ENCODE measurements at places on chromosomes 11 and 22. TPM values are rescaled to one million over a fixed set of nuclear protein-coding genes. Genes with fewer than 3 reads are reported as not detected.

- peak; percentile 67 for DNase-seq
These were observed 27.1 kb upstream of the TOP3B start for GRCh38 chr22:22009661-22010060.

DNA sequence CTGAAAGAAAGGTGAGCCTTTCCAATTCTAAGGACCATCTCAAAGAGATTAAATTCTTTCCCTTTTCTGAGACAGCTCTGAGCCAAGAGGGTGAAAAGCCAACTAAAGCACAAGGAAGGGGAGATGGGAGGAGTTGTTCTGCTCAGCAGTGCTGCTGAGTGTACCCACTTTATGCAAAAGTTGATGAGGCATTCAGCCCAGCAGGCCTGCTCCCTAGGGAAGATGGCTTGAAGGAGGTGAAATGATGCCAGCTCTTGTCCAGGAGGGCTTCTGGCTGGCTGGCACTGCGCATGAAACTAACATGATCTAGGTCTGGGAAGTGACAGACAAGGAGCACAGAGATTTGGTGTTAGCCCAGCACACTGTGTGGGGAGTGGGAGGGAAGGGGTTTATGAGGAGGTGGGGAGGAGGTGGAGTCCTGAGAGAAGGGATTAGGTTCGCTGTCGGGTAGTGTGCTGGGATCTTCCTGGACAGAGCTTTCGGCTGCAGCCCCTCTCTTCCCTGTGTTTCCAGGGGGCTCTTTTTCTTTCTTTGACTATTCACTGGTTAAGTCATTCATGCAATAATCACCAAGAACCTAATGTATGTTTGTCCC, 225.5 kb upstream of the NARS2 start:
- DNase-seq = no peak

DNA sequence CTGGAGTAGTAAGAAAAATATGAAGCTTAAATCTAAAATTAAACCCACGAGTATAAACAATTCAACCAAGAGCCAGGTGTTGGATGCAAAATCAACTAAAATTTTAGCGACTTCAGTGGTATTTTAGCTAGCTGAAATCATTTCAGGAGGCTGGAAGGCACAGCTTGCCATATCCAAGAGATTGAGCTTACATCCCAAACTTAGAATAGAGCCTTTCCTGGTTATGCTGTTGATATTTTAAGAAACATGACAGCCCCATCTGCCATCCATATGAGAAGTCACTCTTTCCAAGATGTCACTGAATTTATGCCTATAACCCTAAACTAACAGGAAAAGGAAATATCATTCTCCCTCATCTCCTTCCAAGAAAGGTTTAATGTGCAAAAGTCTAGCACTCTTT, 334.0 kb downstream of the KCNA4 start:
- no peak for DNase-seq

DNA sequence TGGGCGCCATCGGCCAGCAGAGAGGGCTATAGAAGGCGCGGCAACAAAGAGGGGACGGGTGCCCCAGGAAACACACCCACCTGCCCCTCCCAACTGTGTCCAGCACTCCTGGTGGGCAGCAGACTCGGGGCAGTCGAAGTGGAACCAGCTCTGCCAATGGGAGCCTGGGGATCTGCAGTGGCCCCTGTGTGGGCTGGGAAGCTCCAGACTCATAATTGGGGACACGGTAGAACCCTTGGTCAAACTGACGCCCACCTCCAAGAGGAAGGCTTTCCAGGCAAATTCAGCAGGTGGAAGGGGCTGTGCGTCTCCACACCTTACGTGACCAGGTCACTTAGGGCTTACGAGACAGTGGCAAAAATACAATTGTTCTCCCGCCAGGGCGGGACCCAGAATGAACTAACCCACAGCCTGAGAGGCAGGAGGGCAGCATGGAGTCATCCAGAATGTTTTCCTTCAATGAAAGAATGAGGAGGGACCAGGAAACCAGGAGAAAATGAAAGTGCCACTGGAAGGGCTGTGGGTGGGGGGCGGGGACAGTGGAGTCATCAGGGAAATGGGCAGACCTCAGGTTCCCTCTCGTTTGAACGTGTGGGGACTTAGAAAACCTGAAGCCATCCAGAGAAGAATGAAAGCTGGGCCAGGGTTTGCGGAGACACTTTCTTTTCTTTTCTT, 53.2 kb upstream of the SHANK2 start:
- DNase-seq = no peak

DNA sequence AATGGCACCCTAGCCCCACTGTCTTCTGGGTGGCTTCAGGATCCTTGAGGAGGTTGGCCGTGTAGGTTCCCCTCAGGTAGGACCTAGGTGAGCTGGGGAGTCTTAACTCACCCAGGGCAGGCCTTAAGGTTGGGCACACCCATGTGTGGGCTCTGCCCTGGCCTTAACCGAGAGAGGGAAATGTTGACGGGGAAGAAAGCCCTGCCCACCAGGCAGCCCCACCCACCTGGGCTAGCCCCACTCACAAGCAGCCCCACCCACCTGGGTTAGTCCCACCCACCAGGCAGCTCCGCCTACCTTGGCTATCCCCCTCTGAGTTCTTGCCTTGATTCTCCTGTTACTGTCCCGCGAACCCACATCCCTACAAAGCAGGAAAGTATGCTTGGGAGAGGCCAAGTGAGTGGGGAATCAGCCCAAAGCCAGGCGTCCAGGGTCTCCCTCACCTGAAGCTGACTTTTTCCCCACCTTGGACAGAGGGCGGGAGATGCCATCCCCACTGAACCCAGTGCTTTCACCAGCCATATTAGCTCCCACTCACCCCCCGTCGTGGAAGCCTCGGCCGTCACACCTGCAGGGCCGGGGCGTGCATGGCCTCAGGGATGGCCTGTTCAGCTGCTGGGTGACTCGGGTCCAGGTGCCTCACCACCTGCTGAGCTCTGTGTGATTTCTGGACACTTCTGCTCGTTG, at the start of gene MYEOV:
TSS of gene MYEOV (plus strand) at position 337 of the 687 bp plus-strand sequence. CDS start 1,200 bp downstream, outside the sequence.
- no peak for DNase-seq

DNA sequence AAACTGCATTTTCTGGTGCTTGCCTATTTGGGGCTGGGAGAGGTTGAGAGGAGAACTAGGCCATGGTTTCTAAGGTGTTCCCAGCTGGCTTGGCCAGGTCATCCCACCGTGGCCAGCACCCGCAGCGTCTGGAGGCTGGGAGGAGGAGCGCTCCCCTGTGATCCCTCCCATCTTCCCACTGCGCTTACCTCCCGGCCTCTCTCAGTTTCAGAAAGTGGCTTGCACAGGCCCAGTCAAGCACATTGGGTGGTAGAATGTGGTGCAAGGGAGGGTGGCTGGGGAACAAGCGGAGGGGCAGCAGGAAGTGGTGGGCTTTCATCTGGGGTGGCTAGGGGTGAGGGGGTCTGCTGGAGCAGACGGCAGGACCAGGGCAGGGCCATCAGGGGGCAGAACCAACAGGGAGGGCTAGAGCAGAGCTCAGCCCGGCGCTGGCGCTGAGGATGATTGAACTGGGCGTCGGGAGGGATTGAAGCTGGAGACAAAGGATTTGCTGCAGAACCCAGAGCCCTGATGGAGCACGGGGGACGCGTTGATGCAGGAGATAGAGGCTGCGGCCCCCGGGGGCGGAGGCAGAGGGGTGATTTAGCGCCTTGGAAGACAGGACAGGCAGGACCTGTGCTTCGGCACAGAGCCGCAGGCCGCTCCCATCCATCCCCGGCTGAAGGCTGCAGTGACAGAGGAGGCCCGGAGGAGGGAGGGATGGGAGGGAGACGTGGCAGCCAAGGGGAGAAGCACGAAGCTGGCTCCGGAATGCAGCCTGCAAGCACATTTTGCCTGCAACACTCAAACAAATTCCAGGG, 76.0 kb downstream of the TRIM29 start:
- DNase-seq = no peak

GRCh38 chr22:20438678-20439492, 1.3 kb upstream of the SCARF2 start:
- no peak for DNase-seq

TIRAP gene
- polyA plus RNA-seq = 2.6 TPM

NXPE1 gene
- not detected for polyA plus RNA-seq

KIRREL3 gene
- polyA plus RNA-seq = 0.08 TPM

DDI1 gene
- polyA plus RNA-seq = not detected

PDE2A gene
- 1.4 TPM for polyA plus RNA-seq

IGLL1 gene
- polyA plus RNA-seq = not detected

SNX32 gene
- polyA plus RNA-seq = 0.11 TPM

Measured in foreskin keratinocyte (primary cell).